ENCODE measurements at places on chromosomes 2 and 18. TPM values are rescaled to one million over a fixed set of nuclear protein-coding genes. Genes with fewer than 3 reads are reported as not detected.

The CAB39 gene
- total RNA-seq: 82.2 TPM

The CDK5R2 gene
- 1.2 TPM for total RNA-seq

The SLC4A5 gene
- total RNA-seq: 188 TPM

The IL36G gene
- not detected for total RNA-seq

The RAD51AP2 gene
- 22.7 TPM for total RNA-seq

The CFAP221 gene
- total RNA-seq: 28.2 TPM

The POTEE gene
- total RNA-seq: 67.6 TPM

The VRK2 gene
- 18.5 TPM for total RNA-seq

The GPR35 gene
- total RNA-seq: 11.5 TPM

The MLPH gene
- total RNA-seq: 7.4 TPM

The KYNU gene
- 4.5 TPM for total RNA-seq

The NCOA1 gene
- total RNA-seq: 124 TPM

The ALLC gene
- total RNA-seq: 18.5 TPM

The CD207 gene
- total RNA-seq: 0.79 TPM

The ZFP36L2 gene
- 35.7 TPM for total RNA-seq

The NOSTRIN gene
- total RNA-seq: 99.8 TPM

The CCDC85A gene
- total RNA-seq: 3.9 TPM

The MPP4 gene
- not detected for total RNA-seq

The C2orf78 gene
- 3.5 TPM for total RNA-seq

Data from testis (tissue), 5 donors.